ENCODE measurements at places on chromosomes 13 and 19. TPM values are rescaled to one million over a fixed set of nuclear protein-coding genes. Genes with fewer than 3 reads are reported as not detected.
A peak's percentile ranks its signal among the peaks of the same experiment; 100 is the strongest.

DNA sequence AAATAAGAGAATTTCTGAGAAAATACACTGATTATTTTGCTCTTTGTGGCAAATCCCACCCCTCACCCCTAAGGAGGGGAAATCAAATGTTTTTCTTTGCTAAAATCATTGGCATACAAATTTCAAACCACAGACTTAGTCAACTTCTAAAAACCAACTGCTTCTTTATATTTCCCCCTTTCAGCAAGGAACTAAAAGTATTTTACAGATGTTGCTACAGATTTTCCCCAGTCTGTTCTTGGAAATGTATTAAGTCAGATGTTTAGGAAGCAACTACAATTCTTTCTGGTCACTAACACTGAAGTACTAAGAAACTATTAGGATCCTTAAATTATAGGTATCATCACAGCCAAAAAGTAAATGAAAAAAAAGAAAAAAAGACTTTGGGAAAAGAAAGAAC lies 6.9 kb downstream of the MTMR6 start:
- DNase-seq, result no peak

DNA sequence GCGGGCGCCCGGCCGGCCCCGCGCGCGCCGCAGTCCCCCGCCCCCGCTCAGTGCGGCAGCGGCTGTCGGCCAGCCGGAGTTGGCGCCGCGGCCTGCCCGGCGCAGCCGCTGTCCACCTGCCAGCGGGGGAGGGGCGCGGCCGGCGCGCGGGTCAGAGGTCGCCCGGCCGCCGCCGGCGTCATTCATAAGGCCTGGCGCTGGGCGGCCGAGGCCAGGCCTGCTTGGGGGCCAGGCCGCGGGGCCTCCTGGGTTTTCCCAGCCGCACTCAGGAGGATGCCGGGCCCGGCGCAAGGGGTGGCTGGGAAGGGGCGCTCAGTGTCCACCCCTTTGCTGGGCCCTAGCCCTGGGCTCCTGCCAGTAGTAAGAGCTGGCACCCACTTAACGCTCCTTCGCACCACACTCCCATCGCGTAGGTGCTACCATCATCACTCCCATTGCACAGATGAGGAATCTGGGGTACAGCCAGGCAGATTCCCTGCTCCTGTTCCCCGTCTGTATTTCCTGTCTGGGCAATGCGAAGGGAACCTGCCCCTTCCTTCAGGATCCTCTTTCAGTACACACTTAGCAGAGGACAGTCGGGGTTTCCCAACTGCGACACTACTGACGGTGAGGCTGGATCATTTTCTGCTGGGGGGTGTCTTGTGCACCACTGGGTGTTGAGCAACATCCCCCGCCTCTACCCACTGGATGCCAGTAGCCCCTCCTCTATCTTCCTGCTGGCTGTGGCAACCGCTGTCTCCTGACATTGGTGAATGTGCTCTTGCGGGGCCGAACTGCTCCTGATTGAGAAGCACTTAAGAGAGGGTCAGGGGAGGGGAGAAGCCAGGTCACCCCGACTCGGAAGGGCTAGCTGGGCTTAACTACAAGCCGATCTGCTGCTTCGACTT lies 846 bp upstream of the PRKACA start:
- DNase-seq, result peak; percentile 92

Gene BLOC1S3
- polyA plus RNA-seq, result 2.4 TPM

- DNase-seq, result peak; percentile 51
Observed at GRCh38 chr19:17706750-17707181, 12.5 kb upstream of the MAP1S start.

- no peak for DNase-seq
Observed at GRCh38 chr13:97238432-97238831, 16.3 kb downstream of the MBNL2 start.

Gene SLC25A42
- polyA plus RNA-seq, result 15.7 TPM

Gene FPR3
- 1.6 TPM for polyA plus RNA-seq

Gene PRTN3
- not detected for polyA plus RNA-seq

DNA sequence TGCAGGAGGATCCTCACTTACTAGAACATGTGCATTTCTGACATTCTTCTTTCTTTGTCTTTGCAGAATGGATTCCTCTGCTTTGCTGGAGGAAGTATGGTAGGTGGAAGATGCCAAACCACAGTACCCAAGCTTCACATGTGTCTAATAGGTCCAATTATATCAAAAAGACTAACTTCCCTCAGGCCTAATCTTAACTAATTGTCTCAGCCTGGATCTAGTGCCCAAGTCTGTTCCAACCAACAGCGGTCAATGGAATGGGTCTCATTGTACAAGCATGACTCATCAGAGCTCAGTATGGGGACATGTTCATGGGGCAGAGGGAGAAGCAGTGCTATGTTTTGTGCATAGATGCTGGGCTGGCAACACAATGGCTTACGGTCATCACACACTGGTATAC lies 81.6 kb upstream of the CSNK1A1L start:
- no peak for DNase-seq

Gene TEX101
- polyA plus RNA-seq, result not detected

Gene SLC10A2
- polyA plus RNA-seq, result not detected

DNA sequence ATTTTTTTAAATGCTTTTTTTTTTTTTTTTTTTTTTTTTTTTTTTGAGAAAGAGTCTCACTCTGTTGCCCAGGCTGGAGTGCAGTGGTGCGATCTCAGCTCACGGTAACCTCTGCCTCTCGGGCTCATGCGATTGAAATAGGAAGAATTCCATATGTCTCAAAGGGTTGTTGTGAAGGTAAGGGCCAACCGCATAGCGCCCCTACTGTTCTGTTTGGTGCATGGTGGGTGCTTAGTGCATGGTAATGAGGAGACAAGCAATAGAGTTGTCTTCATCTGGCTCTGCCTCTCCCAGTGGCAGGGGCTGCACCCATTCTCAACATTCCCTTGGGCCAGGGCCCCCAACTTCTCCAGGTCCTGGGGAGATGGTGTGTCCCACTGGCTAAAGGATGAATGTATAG lies 68.7 kb downstream of the RASL11A start:
- peak; percentile 60 for DNase-seq

Gene MBD3L2
- polyA plus RNA-seq, result not detected

GRCh38 chr13:89940383-89940782 lies 1407.1 kb upstream of the MIR17HG start:
- DNase-seq, result no peak

DNA sequence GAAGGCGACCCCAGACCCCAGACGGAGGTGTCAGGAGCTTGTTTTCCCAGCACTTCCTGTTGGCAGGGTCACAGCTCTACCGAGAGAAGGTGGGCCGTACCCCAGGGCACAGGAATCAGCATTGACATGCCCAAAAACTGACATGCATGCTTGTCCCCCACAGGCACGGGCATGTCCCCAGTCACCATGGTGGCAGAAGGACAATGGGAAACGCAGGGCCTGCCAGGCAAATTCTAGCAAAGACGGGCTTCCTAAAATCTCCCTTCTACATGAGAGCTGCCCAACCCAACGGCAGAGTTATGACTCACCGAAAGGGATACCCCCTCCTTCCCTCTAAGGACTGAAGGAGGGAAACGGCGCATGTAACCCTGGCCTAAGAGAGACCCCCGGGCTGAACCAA lies 18.5 kb downstream of the TSHZ3 start:
- DNase-seq, result no peak

Gene KLK15
- not detected for polyA plus RNA-seq

DNA sequence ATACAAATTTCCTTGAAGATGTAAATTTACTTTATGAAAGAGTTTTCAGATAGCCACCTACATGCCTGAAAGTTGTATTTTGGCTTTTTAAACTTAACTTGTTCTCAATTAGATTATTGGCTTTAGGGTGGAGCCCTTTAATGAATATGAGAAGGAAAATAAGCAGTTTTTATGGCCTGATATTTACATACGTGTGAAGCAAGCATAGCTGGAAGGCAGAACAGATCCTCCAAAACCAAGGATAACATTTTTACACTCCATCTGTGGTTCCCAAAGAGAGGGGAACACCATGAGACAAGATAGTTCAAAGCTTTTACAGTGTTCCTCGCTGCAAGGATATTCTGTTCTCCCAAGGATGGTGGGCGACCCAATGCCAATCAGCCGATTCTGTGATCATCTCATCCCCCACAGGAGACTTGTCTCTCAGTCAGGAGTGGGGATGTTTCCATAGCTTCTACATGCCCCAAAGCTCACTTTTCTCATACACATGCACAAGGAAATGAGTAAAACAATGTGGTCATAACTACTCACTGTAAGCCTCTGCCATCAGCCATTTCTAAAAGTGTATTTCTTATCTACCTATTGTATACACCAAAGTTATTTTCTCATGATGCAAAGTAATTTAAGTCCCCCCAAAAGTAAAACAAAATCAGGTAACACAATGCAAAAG lies 24.6 kb upstream of the KBTBD6 start:
- DNase-seq, result no peak

Gene STARD13
- polyA plus RNA-seq, result 9.6 TPM

Gene LGALS14
- polyA plus RNA-seq, result not detected

- DNase-seq, result no peak
Observed at GRCh38 chr13:111269508-111269907, 50.9 kb upstream of the TEX29 start.

Gene ATP4A
- not detected for polyA plus RNA-seq

GRCh38 chr19:2488942-2489731 lies 13.2 kb downstream of the GADD45B start:
- peak; percentile 73 for DNase-seq

Gene TMEM221
- 0.43 TPM for polyA plus RNA-seq

- no peak for DNase-seq
Observed at GRCh38 chr13:70732611-70733010, 624.4 kb upstream of the KLHL1 start.

GRCh38 chr13:106967391-106967790 lies 399.5 kb upstream of the ARGLU1 start:
- no peak for DNase-seq
